ENCODE measurements at places on chromosomes 7 and 10. TPM values are rescaled to one million over a fixed set of nuclear protein-coding genes. Genes with fewer than 3 reads are reported as not detected.

Gene MDFIC
- total RNA-seq: 26.5 TPM

DNA sequence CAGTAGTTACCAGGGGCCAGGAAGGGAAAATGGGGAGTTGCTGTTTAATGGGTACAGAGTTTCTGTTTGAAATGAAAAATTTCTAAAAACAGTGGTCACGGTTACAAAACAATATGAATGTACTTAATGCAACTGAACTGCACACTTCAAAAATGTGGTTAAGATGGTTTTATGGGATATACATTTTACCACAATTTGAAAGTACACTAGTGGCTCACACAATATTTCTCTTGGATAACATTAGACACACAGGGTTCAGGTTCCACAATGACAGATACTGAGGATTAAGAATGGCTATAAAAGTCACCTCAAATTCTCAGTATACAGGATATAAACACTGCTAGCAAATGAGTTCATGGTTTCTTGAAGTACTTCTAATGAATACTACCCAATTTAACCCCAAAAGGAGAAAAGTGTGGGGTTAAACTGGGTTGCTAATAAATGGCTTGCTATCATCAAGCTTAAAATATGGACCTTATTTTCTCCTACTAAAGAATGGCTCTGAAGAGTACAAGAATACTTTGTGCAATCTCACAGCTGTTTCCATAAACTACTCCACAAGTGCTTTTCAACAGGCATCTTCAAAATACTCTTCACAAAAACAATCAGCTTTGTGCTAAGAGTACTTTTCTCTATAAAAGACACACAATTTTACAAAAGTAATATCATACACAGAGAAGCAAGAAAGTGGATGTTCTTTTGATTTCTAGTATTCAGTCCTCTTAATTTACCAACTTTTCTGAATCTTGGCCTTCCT, 92.9 kb downstream of the SRPK2 start:
- H3K4me3 ChIP-seq: no peak overlapping the region
- no peaks in the 10 kb centered on the region for H3K36me3 ChIP-seq
- H3K27ac ChIP-seq: no peak overlapping the region
- no peak for DNase-seq
- no peaks in the 10 kb centered on the region for H3K27me3 ChIP-seq
- peaks cover 14% of the 10 kb centered on the region for H3K4me1 ChIP-seq

GRCh38 chr7:66638309-66639099, 9.8 kb downstream of the KCTD7 start:
- no peaks in the 10 kb centered on the region for H3K27me3 ChIP-seq
- no peak overlapping the region for H3K27ac ChIP-seq
- H3K4me1 ChIP-seq: peaks cover 18% of the 10 kb centered on the region

Gene FFAR4
- total RNA-seq: 0.08 TPM

- peak overlapping the region; percentile 90 for H3K27ac ChIP-seq
- no peaks in the 10 kb centered on the region for H3K36me3 ChIP-seq
- DNase-seq: peak; percentile 91
Measured at GRCh38 chr10:6086375-6087233, 2.2 kb upstream of the RBM17 start.

Gene RSPH10B2
- total RNA-seq: not detected

DNA sequence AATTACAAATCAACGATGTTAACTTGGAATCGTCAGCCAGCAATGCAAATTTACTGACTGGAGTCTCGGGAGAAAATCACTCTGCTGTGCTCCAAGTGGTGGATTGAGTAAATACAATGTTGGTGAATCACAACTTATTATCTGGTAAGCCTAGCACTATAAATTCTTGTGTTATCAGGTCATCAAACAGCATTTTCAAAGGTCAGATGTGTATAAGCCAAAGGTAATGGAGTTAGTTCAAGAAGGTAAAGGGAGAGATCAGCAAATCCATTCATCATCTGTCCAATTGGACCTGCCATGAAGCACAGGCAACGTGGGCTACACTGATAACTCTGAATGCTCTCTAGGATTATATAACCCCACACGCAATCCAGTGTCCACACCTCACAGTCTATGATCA, 13.9 kb downstream of the CUBN start:
- no peaks in the 10 kb centered on the region for H3K4me1 ChIP-seq
- H3K27me3 ChIP-seq: no peaks in the 10 kb centered on the region
- DNase-seq: no peak
- H3K27ac ChIP-seq: no peak overlapping the region
- no peak overlapping the region for H3K4me3 ChIP-seq
- no peaks in the 10 kb centered on the region for H3K36me3 ChIP-seq

Measured in left ventricle myocardium inferior (tissue), 1 donor.